ENCODE measurements at places on chromosomes 16 and 17.

DNA sequence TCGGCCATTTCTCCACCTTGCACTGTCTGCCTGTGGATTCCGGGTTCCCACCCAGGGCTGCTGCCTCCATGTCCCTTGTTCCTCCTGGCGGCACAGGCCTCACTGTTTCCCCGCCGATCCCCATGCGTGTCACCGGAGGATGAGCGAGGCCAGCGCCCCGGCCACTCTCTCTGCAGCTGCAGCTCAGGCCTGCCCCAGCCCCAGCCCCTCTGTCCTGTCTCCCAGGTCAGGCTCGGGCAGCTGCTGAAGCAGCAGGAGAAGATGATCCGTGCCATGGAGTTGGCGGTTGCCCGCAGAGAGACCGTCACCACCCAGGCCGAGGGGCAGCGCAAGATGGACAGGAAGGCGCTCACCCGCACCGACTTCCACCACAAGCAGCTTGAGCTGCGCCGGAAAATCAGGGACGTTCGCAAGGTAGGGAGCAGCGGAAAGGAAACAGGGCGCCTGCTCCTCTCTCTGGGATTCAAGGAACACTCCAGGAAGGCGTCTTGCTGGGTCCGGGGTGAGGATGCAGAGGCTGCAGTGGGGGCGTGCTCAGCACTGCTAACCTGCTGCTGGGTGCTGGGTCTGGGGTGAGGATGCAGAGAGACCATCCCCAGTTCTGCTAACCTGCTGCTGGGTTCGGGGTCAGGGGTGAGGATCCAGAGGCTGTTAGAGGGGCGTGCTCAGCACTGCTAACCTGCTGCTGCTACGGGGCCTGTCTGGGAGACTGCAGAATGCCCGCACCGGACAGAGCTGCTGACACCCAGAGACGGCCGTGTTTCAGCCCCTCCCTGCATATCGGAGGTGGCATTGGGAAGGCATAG, 6.1 kb upstream of the GAA start:
- no peak for DNase-seq

GRCh38 chr16:89093602-89094251, at the start of gene ACSF3:
ACSF3 (plus strand) TSS chr16:89093852; CDS start chr16:89100682, 6,830 bp downstream.
- no peak for DNase-seq

DNA sequence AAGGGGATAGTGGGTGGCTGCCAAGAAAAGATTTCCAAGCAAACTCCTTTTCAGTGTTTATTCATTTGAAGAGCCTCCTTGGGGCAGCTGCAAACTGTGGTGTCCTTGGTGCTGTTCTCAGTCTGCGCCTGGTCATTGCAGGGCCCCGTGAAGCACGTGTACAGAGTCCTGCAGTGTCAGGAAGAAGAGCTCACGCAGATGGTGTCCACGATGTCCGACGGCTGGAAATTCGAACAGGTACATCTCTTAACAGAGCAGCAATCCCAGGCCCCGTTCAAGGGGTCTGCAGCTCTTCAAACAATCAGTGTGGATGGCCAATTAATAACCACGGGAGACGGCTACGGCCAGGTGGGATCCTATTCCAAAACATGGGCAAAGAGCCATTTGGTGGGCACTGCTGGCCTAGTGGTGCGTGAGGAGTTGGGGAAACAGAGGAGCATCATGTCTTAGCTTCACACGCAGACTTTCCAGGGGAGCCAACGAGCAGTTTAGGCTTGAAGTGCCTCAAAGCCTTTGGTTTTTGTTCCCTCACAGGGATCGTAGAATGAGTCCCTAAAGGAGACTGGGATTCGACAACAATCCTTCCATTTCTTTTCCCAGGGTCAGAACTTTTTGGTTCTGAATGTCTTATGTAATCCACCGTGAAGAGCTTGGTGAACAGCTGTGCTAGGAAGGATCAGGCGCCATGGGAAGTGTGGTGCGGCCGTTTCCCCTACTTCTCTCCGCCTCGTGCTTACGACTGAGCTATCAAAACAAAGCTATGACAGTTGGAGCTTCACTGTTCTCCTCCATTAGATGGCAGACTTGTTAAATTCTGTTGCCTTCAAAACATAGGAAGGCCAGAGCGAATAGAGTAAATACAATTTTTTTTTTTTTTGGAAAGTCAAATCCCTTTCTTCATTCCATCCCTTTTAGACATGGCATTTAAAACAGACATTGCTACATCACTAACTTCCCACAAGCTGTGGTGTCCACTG, 12.6 kb downstream of the KCTD2 start:
- DNase-seq = no peak

GRCh38 chr16:87661561-87661960, 59.3 kb downstream of the JPH3 start:
- peak; percentile 81 for DNase-seq

GRCh38 chr16:31138621-31139578, 3.4 kb upstream of the PRSS8 start:
- no peak for DNase-seq

- DNase-seq = no peak
Observed at GRCh38 chr17:73720187-73720834, 76.1 kb upstream of the SDK2 start.

GRCh38 chr16:50917950-50918703, 176.2 kb downstream of the CYLD start:
- no peak for DNase-seq

GRCh38 chr16:54477714-54478113, 191.1 kb upstream of the IRX3 start:
- DNase-seq = no peak

DNA sequence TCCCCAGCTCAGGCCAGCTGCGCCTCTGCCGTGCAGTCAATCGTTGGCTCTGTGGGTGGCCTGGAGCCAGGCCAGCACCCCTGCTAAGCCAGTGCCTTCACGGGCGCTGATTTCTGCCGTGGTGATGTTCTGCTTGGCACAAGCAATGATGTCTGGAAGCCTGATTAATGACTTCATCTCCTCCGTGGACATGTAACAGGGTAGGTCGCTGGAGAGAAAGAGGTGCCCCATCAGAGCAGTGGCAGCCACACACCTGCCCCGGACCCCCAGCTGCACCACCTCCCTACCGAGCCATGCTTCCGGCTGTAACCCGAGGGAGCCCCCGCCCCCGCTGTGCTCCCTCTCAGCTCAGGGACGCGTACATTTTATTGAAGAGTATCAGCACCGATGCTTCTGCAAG, 1.9 kb downstream of the ARL16 start:
- DNase-seq = no peak

DNA sequence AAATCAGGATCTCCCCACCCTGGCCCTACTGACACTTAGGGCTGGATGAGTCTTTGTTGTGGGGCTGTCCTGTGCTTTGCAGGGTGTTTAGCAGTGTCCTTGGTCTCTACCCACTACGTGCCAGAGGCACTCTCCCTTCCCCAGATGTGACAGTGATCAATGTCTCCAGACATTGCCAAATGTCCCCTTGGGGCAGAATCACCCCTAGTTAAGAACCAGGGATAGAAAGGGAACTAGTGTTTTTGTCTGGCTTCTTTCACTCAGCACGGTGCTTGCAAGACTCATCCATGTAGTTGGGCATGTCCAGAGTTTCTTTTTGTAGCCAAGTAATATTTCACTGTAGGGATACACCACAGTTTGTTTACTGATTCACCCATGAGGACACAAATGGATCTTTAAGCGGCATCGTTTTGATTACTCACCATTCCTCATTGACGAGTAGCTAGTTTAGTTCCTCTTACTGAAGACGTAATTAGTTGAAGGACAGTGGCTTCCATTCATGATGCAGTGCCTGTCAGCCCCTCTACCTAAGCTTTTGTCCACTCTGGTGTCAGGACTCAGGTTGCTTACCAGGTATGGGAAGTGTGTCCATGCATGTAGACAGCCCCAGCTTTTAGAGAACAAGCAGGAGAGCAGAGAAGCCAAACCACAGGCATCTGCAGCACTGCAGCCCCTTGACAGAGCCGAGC, 26.0 kb upstream of the ITGB4 start:
- no peak for DNase-seq

- no peak for DNase-seq
Observed at GRCh38 chr16:67174706-67175231, 4.4 kb downstream of the NOL3 start.

GRCh38 chr17:2965621-2966595, 97.5 kb downstream of the OR1D5 start:
- no peak for DNase-seq
